ENCODE measurements at places on chromosomes 16 and 17.

- no peak for DNase-seq
Observed at GRCh38 chr16:30619638-30620037, 9.4 kb upstream of the ZNF689 start.

- no peak for DNase-seq
Observed at GRCh38 chr17:3946711-3947235, 17.5 kb downstream of the ATP2A3 start.

DNA sequence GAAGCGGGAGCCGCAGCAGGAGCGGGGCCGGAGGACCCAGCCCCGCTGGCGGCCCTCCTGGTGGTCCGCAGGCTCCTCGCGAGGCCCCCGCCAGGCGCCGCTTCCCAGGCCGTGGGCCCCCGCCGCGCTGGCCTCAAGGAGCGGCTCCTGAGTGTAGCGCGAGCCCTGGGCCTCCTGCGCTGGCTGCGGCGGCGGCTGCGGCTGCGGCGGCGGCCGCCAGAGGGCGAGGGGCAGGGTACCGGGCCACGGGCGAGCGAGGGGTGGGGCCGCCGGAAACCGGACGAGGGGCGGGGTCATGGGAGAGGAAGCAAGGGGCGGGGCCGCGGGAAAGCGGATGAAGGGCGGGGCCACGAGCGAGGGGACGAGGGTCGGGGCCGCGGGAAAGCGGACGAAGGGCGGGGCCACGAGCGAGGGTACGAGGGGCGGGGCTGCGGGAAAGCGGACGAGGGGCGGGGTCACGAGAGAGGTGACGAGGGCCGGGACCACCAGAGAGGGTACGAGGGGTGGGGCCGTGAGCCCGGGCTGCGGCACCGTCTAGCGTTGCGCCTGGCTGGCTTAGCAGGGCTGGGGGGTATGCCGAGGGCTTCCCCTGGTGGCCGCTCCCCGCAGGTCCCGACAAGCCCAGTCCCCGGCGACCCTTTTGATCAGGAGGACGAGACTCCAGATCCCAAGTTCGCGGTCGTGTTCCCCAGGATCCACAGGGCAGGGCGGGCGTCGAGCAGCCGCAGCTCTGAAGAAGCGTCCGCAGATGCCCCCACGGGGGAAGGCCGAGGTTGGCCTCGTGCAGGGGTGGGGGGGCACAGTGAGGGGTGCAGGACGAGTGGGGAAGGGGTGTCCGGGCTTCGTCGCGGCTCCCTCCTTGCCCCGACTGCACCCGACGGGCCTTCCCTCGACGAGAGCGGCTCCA is 1.7 kb downstream of the MYO15B start:
- peak; percentile 98 for DNase-seq

DNA sequence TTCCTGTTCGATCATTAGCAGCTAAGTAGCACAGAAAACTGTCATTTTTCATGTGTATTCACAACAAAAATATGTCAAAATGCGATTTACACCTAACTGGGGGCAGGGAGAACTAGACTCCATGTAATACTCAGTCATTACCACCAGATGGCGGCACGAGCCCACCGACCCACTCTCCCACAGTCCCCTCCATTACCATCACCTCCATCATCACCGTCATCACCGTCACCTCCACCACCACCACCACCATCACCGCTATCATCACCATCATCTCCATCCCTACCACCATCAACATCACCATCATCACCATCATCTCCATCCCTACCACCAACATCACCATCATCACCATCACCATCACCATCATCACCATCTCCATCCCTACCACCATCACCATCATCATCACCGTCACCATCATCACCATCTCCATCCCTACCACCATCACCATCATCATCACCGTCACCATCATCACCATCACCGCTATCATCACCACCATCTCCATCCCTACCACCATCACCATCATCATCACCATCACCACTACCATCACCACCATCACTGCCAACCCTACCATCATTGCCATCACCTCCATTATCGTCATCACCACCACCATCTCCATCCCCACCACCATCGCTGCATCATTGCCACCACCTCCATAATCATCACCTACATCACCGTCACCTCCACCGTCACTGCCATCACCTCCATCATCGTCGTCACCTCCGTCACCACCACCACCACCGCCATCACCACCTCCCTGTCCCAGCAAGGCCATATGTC is 14.4 kb downstream of the NDUFAF8 start:
- no peak for DNase-seq

DNA sequence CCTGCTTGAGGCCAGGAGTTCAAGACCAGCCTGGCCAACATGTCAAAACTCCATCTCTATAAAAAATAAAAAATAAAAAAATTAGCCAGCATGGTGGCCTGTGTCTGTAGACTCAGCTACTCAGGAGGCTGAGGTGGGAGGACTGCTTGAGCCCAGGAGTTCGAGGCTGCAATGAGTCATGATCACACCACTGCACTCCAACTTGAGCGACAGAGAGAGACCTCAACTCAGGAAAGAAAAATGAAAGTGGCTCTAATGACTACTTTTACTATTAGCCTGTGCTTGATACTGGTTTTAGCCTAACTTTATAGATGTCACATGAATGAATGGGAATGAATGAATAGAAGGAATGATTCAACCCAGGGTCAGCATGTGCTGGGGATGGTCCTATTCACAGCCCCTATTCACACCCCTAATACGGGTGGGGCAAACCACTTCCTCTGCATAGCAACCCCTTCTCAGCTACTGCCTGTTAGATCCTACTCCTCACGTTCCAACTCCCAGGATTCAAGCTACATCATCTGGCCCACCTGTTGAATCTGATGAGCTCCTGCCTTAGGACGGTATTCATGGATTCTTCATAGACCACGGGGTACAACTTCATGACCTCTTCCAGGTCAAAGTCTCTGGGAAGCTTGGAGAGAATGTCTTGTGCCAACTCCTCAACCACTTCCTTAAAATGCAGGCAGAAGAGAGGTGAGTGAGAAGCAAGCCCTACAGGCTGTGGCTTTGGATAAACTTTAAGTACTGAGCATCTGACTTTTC is 40.5 kb downstream of the LYRM1 start:
- DNase-seq, result no peak

DNA sequence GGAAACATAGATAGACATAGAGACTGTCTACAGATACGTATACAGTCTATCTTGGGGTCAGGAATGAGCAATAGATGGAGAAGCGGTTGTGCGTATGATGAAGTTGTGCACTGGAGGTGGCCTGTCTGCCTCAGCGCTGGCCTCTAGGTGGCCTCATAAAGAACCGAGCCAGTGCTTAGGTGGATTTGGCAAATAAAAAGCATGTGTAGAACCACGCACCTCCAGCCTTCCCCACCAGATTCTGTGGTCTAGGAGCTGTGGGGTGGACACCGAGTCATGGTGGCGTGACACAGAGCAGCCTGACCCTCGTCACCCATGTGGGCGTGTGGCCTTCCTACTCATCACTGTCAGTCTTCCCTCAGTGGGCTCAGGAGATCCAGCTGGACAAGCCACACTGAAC is 34.0 kb downstream of the PGS1 start:
- no peak for DNase-seq

DNA sequence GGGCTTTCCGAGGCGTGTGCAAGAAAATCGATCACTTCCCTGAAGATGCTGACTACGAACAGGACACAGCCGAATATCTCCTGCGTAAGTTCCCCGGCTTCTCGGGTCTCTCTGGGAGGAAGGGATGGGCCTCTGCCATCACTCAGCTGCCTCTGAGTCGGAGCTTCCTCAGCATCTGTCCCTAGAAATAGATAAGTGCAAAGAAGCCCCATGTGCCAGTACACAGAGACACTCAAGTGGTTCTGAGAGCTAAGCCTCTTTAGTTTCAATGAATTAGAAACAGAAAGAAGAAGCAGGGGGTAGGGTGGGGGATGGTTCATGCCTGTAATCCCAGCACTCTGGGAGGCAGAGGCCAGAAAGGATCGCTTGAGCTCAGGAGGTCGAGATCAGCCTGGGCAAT is 90.6 kb downstream of the CACNG3 start:
- DNase-seq, result no peak

- DNase-seq, result peak; percentile 76
Observed at GRCh38 chr17:16352303-16352666, 984 bp downstream of the CENPV start.

GRCh38 chr16:58088091-58088490 is 41.1 kb downstream of the CFAP20 start:
- no peak for DNase-seq

- DNase-seq, result peak; percentile 97
Observed at GRCh38 chr17:5097101-5097834, 14.4 kb downstream of the ZNF232 start.

GRCh38 chr16:918068-918467 is 52.7 kb downstream of the LMF1 start:
- no peak for DNase-seq

- no peak for DNase-seq
Observed at GRCh38 chr16:11079652-11080187, 135.4 kb downstream of the CLEC16A start.

- no peak for DNase-seq
Observed at GRCh38 chr16:81646561-81646960, 132.5 kb upstream of the PLCG2 start.

- no peak for DNase-seq
Observed at GRCh38 chr16:14549789-14550153, 80.3 kb downstream of the PARN start.

GRCh38 chr17:39927929-39928857 is 661 bp downstream of the LRRC3C start:
- DNase-seq, result peak; percentile 89

- DNase-seq, result no peak
Observed at GRCh38 chr16:19254611-19255010, 30.9 kb upstream of the CLEC19A start.

DNA sequence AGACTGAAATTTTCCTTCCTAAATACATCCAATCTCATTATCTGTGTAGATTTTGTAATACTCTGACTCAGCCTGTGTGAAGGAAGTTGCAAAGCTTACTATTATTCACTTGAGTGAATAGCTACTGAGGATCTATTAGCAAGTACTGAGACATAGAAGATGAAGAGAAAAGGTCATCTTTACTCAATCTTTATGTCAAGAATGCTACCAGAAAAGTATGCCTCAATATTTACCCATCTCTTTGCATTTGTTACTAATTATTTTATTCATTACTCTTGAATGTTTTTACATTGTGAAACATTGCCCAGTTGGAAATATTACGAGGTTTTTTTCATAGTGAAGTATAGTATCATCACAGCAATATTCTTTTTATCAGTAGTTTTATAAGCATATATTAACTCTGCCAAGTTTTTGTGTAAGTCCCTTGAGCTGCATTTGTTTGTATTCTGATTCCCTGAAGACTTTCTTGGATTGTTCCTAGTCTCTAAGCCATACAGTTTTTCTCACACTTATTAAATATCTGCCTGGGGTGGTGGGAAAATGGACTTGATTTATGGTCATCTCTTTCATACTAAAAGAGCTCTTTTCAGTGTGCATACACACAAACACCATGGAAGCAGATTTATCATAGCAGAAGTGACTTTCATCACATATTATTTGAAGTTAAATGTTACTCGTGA is 110.4 kb downstream of the MRTFB start:
- DNase-seq, result no peak

- no peak for DNase-seq
Observed at GRCh38 chr16:9469512-9469911, 378.1 kb downstream of the HAPSTR1 start.

DNA sequence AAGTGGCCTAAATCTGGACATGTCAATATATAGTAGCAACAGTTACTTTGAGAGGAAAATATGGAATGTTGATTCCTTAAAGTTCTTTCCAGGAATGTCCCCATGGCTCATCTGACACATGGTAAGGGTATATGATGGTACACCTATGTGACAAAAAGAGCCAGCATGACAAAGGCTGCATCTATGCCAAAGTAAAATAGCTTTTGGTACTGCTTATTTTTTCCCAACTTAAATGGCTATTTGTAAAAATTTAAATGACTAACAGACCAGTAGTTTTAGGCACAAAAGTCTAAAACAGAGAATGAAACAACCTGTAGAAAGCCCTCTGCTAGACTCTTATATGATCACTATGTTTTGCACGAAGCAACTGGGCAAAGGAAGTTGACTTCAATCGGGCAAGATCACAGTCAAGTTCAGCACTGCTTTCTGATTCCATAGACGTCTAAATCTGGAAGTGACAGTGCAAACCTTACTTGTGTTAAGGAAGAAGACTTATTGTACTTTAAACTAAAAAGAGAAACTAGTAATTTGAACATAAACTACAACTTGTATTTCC is 135.1 kb downstream of the SKAP1 start:
- DNase-seq, result no peak

GRCh38 chr17:34578656-34579016 is 746 bp upstream of the TMEM132E start:
- DNase-seq, result no peak

DNA sequence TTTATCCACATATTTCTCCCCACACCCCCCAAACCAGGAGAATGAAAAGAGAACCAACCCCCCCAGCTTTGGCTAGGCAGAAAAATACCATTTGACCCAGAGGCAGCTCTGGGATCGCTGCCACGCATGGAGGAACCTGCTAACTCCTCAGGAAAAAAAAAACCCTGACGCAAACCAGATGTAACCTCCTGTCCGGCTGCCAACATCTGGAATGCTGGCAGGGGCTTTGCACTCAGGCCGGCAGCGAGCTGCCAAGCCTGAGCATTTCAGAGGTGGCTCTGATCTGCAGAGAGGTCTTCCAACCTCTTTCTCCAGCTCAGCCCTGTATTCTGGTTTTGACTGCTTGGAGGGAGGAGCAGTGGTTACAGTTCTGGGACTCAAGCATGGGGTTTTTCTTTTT is 8.2 kb downstream of the IGFBP4 start:
- no peak for DNase-seq

- no peak for DNase-seq
Observed at GRCh38 chr17:30333503-30334360, at the start of gene TMIGD1. TMIGD1 (minus strand) TSS chr17:30334057; CDS start chr17:30332133, 1,924 bp downstream.

GRCh38 chr17:2253768-2254406 is 49.7 kb downstream of the SMG6 start:
- DNase-seq, result no peak

- DNase-seq, result no peak
Observed at GRCh38 chr17:14033166-14033565, 36.1 kb upstream of the COX10 start.

DNA sequence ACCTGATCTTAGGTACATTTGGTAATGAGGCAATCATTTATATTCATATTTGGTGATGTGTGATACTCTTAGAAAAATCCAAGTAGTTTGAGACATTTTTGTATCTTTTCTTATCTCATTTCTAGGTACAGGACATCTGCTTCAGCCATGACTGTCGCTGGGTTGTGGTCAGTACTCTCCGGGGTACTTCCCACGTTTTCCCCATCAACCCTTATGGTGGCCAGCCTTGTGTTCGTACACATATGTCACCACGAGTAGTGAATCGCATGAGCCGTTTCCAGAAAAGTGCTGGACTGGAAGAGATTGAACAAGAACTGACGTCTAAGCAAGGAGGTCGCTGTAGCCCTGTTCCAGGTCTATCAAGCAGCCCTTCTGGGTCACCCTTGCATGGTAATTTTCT is 312.2 kb downstream of the BCAS3 start:
- DNase-seq, result no peak

GRCh38 chr17:79388556-79389295 is 222.1 kb downstream of the RBFOX3 start:
- peak; percentile 90 for DNase-seq

DNA sequence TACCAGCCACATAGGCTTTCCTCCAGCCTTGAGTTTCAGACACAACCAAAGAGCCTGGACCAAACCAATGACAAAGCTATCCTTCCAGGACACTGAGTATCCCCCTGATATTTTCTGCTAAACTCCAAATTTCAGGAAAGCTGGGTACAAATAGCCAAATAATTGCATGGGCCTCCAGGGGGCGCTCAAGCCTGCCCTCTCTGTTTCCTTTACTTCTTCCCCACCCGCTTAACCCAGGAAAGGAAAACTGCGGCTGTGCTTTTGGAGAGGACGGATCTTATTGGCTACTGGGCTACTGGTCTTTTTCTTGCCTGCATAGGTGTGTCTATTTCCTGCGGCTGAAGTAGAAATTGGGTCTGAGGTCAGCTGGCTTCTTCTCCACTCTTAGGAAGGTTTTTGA is 30.1 kb downstream of the GNGT2 start:
- peak; percentile 84 for DNase-seq
